CD4-positive, alpha-beta memory T cell (primary cell): ENCODE measurements at places on chromosomes 16 and 17. TPM values are rescaled to one million over a fixed set of nuclear protein-coding genes. Genes with fewer than 3 reads are reported as not detected.
A peak's percentile ranks its signal among the peaks of the same experiment; 100 is the strongest.

DNA sequence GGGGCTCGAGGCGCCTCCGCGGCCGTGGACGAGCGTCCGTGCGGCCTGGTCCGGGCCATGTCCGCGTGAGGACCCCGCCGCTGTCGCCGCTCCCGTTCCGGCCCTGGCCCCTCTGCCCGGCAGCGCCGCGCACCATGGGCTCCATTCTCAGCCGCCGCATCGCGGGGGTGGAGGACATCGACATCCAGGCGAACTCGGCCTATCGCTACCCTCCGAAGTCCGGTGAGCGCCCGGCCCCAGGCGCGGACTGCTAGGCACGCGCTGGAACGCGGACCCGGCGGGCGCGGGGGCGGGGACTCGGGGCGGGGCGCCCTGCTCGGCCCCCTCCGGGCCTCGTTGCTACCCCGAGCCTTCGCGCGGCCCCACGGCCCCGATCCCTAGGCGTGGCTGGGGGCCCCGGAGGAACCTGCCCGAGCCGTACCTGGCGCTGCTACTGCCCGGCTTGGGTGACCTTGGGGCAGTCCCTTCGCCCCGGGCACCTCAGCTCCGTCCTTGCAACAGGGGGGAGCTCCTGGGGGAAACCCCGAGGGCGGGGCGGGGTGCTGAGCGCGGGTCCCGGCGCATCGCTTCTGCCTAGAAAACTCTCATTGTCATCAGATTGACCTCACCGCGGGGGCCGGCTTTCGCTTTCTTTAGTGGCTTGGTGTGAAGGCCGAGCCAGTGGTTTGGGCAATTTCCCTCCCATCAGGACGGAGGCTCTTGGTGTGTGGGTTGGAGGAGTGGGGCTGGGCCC, 367 bp downstream of the MGRN1 start:
- H3K4me1 ChIP-seq: peaks cover 25% of the 10 kb centered on the region
- peak overlapping the region; percentile 38 for H3K4me3 ChIP-seq
- H3K27me3 ChIP-seq: no peaks in the 10 kb centered on the region

DNA sequence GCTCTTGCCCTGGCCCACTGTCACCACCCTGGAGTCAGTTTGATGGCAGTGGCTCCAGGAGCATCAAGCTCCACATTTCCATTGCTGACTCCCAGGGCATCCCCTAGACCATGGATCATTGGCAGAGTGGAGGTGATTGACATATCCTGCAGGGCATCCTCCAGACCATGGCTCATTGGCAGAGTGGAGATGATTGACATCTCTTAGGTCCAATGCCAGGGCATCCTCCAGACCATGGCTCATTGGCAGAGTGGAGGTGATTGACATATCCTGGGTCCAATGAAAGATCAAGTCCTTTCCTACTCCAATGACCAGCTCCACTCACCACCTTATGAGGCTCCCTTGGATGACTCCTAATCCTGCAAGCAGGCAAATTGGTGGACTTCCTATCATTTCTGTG, 174.3 kb upstream of the NLRP1 start:
- H3K4me3 ChIP-seq: no peak overlapping the region
- H3K4me1 ChIP-seq: no peaks in the 10 kb centered on the region
- H3K27me3 ChIP-seq: no peaks in the 10 kb centered on the region

- no peaks in the 10 kb centered on the region for H3K36me3 ChIP-seq
- no peaks in the 10 kb centered on the region for H3K27me3 ChIP-seq
- H3K4me1 ChIP-seq: peaks cover 63% of the 10 kb centered on the region
These were observed 104.1 kb upstream of the CORO6 start for GRCh38 chr17:29726715-29727252.

DNA sequence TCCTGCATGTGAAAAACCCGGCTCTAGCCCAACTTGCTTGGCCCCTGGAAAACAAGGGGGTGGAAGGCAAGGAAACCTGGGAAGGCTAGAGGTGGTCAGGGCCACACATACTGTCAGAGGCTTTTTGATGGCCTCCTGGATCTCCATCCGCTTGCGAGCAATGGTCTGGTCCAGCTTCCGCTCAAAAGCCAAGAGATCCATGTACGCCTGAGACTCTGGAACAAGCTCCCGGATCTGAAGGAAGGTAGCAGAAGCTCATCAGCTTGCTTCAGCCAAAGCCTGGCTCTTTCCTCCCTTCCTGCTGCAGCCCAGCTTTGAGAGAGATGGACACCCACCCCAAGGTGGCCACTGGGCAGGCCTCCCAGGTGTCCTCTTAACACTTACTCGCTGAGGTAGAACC, 5.7 kb downstream of the SMARCD2 start:
- no peak overlapping the region for H3K27ac ChIP-seq
- no peak overlapping the region for H3K4me3 ChIP-seq
- peaks cover 48% of the 10 kb centered on the region for H3K36me3 ChIP-seq

- H3K4me3 ChIP-seq: no peak overlapping the region
- no peak overlapping the region for H3K27ac ChIP-seq
- no peak for DNase-seq
- no peaks in the 10 kb centered on the region for H3K36me3 ChIP-seq
These were observed 1.6 kb upstream of the ASPA start for GRCh38 chr17:3474212-3474611.

DNA sequence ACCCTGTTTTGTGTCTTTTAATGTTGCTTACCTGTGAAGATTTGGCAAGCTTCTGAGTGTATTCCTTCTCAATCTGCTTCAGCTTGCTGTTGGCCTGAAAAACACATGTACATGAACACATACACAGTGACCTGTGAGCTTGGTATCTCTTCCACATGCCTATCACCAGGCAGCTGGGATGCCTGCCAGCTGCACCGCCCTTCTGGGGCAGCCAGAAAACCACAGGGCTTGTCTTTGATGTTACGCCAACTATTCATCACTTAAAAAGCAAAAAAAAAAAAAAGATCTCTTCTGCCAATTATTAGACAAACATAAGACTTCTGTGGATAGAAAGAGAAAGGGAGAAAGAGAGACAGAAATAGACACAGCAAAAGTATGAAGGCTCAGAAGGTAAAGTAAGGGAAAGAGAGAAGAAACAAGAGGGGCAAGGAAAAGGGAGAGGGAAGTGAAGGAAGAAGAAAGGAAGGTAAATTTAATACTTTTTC, 189.2 kb upstream of the AXIN2 start:
- H3K4me1 ChIP-seq: peaks cover 18% of the 10 kb centered on the region
- H3K27me3 ChIP-seq: no peaks in the 10 kb centered on the region
- no peak overlapping the region for H3K4me3 ChIP-seq
- peak; percentile 76 for DNase-seq
- H3K27ac ChIP-seq: no peak overlapping the region

GRCh38 chr17:45639297-45639849, 144.7 kb upstream of the CRHR1 start:
- no peak overlapping the region for H3K27ac ChIP-seq
- H3K27me3 ChIP-seq: no peaks in the 10 kb centered on the region
- peaks cover 10% of the 10 kb centered on the region for H3K36me3 ChIP-seq
- no peaks in the 10 kb centered on the region for H3K4me1 ChIP-seq

GRCh38 chr16:48511716-48512115, 98.3 kb downstream of the N4BP1 start:
- H3K36me3 ChIP-seq: no peaks in the 10 kb centered on the region
- no peaks in the 10 kb centered on the region for H3K27me3 ChIP-seq
- H3K4me3 ChIP-seq: no peak overlapping the region
- H3K4me1 ChIP-seq: no peaks in the 10 kb centered on the region
- no peak for DNase-seq

DNA sequence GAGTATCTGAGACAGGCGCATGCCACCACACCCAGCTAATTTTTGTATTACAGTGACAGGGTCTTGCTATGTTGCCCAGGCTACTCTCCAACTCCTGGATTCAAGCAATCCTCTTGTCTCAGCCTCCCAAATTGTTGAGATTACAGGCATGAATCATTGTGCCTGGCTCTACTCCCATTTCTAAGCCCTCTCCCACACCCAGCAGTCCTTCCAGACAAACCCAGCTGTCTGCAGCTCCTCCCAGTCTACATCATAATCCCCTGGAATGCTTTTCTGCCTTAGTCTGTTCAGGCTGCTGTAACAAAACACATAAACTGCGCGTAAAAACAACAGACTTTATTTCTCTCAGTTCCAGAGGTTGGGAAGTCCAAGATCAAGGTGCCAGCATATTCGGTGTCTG, 144.5 kb downstream of the GRIN2A start:
- H3K4me1 ChIP-seq: no peaks in the 10 kb centered on the region
- H3K36me3 ChIP-seq: no peaks in the 10 kb centered on the region
- H3K27ac ChIP-seq: no peak overlapping the region
- no peak overlapping the region for H3K4me3 ChIP-seq

- peaks cover 19% of the 10 kb centered on the region for H3K4me1 ChIP-seq
- H3K27ac ChIP-seq: no peak overlapping the region
- DNase-seq: no peak
- H3K4me3 ChIP-seq: no peak overlapping the region
- H3K27me3 ChIP-seq: no peaks in the 10 kb centered on the region
- no peaks in the 10 kb centered on the region for H3K36me3 ChIP-seq
These were observed 4.3 kb downstream of the P2RX5 start for GRCh38 chr17:3691617-3692067.

DNA sequence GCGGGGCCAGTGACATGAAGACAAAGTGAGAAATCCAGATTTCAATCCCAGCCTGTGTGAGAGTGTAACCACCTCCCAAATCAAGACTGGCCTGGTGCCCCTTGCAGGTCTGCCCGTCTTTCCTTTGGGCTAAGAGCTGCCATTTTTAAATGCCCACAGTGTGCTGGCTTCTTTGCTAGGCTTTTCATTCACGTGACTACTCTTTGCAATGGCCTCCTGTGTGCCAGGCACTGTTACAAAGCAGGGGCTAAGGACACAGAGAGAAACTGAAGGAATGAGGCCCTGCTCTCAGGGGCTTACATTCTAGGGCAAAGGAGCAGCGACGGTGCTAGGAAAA, 269 bp upstream of the ZSCAN10 start:
- no peak overlapping the region for H3K27ac ChIP-seq
- no peaks in the 10 kb centered on the region for H3K27me3 ChIP-seq
- no peak for DNase-seq
- H3K36me3 ChIP-seq: no peaks in the 10 kb centered on the region

GRCh38 chr17:50289991-50290702, 15.9 kb downstream of the TMEM92 start:
- no peaks in the 10 kb centered on the region for H3K36me3 ChIP-seq
- no peak overlapping the region for H3K4me3 ChIP-seq
- DNase-seq: no peak
- H3K27ac ChIP-seq: no peak overlapping the region
- peaks cover 4% of the 10 kb centered on the region for H3K27me3 ChIP-seq
- H3K4me1 ChIP-seq: no peaks in the 10 kb centered on the region

DNA sequence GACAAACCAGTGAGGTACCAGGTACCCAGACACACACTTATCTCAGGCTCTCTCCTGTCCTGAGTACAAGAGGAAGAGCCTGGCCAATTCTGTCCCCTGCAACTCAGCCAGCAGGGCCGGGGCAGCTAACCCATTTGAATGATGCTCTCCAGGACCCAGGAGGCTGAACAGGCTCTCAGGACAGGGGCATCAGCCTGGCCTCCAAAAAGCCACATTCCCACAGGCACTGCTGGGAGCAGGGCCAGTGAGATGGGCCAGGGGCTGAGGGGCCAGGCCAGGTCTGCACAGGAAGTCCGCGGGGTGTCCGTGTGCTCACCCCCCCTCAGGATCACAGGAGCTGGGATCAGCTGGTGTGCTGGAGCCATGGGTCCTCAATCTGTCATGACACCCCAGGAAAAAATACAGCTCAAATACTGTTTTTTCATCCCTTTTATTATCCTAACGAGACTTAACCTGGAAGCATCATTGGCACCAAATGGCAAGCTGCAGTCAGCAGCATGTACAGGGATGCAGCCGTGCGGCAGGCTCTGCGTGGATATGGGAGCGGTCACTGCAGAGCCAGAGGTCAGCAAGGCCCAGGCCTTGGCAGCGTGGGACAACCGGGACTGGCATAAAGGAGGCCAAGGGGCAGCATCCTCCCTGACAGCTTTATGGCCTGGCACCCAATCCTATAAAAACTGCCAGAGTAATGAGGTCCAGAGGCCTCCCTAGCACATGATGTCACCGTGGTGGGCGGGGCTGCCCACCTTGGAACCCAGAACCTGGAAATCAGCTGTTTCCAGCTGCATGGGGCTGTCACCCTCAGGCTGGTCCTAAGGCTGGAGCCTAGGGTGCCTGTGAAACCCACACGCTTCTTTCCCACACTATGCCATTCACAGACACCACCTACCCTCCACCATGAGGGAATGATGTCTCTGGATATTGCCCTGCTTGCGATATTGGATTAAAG, 276.7 kb downstream of the C16orf95 start:
- no peaks in the 10 kb centered on the region for H3K4me1 ChIP-seq
- H3K4me3 ChIP-seq: no peak overlapping the region
- H3K36me3 ChIP-seq: no peaks in the 10 kb centered on the region
- H3K27ac ChIP-seq: no peak overlapping the region

DNA sequence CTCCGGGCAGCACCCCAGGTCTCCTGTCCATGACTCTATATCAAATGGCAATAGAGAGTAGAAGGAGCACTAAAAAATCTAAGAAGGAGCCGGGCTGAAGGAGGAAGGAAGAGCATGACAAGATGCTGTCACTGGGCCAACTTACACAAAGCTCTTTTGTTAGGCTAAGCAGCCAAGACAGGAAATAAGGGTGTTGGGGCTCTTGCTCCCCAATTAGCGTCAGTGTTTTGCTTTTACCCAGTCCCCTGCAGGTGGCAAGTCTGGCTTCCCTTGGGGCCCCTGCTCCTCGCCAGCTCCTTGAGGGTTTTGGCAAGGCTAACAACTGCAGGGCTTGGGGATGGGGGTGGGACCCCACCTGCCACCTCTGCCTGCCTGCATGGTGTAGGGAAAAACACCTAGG, 120.5 kb downstream of the CCT6B start:
- DNase-seq: peak; percentile 48
- peaks cover 67% of the 10 kb centered on the region for H3K4me1 ChIP-seq
- no peaks in the 10 kb centered on the region for H3K36me3 ChIP-seq

- peaks cover 16% of the 10 kb centered on the region for H3K36me3 ChIP-seq
- DNase-seq: peak; percentile 69
- peak overlapping the region; percentile 61 for H3K27ac ChIP-seq
- H3K4me1 ChIP-seq: peaks cover 68% of the 10 kb centered on the region
- peak overlapping the region; percentile 29 for H3K4me3 ChIP-seq
- no peaks in the 10 kb centered on the region for H3K27me3 ChIP-seq
These were observed 9.8 kb downstream of the SLC16A3 start for GRCh38 chr17:82238472-82239201.

- H3K27ac ChIP-seq: no peak overlapping the region
- H3K27me3 ChIP-seq: peaks cover 6% of the 10 kb centered on the region
- no peak overlapping the region for H3K4me3 ChIP-seq
- no peaks in the 10 kb centered on the region for H3K4me1 ChIP-seq
These were observed 28.9 kb upstream of the CDH5 start for GRCh38 chr16:66337463-66338188.

The RNF43 gene
- total RNA-seq: 1.2 TPM

The TMEM100 gene
- not detected for total RNA-seq

The CLDN7 gene
- total RNA-seq: 0.39 TPM

The EXOC3L1 gene
- total RNA-seq: not detected

The ZG16B gene
- not detected for total RNA-seq

The TMEM204 gene
- total RNA-seq: 125 TPM

The KRT31 gene
- not detected for total RNA-seq

The ZNF205 gene
- total RNA-seq: not detected

The GPR142 gene
- total RNA-seq: not detected

The CHST4 gene
- not detected for total RNA-seq
